Sciatic nerve (tissue), 2 donors: ENCODE measurements at places on chromosomes 16 and 17. TPM values are rescaled to one million over a fixed set of nuclear protein-coding genes. Genes with fewer than 3 reads are reported as not detected.

DNA sequence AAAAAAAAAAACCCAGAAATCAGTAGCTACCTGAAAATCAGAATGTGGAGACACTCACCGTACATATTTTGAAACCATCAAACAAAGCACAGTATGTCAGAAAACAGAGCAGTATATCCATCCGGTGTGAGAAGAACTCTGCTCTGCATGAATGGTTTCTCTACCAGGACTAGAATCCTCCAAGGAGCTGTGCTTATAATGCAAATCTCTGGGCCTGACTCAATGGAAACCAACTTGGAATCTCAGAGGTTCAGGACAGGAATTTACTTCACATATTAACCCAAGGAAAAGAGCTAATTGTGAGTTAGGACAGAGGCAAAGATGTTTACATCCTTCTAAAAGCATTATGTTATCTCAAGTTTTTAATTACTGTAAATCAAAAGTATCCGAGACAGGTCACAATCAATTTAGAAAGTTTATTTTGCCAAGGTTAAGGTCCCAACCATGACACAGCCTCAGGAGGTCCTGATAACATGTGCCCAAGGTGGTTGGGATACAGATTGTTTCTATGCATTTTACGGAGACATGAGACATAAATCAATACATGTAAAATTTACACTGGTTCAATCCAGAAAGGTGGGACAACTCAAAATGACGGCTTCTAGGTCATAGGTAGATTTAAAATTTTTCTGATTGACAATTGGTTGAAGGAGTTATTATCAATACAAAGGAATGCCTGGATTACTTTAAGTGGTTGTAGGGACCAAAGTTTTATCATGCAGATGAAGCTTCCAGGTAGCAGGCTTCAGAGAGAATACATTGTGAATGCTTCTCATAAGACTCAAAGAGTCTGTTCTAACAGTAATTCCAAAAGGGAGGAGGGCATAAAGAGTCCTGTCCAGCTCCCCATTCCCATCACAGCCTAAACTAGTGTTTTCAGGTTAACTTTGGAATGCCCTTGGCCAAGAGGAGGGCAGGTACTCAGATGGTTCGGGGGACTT, 164.1 kb downstream of the CDH8 start:
- DNase-seq = no peak

DNA sequence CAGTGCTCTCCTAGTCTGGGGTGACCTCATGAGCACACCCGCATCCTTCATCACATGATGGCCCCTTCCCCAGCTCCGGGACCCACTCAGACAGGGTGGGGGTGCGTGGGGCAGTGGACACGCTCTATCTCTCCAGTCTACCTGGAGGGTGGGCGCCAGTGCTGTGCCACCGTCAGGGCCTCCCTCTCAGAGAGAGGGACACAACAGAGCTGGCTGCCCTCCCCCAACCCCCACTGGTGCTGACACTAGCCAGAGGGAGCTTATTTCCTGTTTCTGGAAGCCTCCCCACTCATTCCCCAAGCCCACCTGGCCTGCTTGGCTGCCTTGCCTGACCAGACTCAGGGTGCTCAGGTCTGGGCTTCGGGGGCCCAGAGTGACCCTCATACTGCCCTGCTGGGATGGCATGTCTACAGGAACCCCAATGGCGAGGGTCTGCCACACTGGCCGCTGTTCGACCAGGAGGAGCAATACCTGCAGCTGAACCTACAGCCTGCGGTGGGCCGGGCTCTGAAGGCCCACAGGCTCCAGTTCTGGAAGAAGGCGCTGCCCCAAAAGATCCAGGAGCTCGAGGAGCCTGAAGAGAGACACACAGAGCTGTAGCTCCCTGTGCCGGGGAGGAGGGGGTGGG, 8.2 kb downstream of the CES2 start:
- no peak for DNase-seq

DNA sequence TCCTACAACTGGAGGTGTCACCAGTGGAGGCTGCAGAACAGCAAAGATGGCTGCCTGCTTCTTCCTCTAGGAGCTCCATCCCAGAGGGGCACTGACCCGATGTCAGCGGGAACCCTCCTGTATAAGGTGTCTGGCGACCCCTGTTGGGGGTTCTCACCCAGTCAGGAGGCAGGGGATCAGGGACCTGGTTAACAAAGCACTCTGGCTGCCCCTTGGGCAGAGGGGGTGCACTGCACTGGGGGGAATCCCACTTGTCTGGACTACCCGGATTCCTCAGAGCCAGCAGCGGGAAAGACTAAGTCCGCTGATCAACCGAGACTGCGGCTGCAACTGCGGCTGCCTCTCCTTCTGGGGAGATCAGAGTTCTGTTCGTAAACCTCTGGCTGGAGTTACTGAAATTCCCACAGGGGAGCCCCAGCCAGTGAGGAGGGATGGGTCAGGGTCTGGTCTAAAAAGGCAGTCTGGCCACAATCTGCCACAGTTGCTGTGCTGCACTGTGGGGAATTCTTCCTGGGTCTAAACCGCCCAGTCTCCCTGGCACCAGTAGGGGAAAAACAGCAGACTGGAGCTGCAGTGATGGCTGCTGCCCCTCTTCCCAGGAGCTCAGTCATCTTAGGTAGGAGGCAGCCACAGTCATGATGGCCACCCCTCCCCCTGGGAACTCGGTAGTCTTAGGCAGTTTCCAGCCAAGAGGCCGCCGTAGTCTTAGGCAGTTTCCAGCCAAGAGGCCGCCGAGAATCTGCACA, 213.4 kb downstream of the CYB561 start:
- no peak for DNase-seq

The CCL11 gene
- total RNA-seq = 0.67 TPM

GRCh38 chr16:89572485-89573205, 2.9 kb upstream of the CPNE7 start:
- no peak for DNase-seq
